Heart right ventricle (tissue), 16 donors: ENCODE measurements at places on chromosomes 3 and 15. TPM values are rescaled to one million over a fixed set of nuclear protein-coding genes. Genes with fewer than 3 reads are reported as not detected.

The HIGD2B gene
- polyA plus RNA-seq = not detected

The GP9 gene
- polyA plus RNA-seq = not detected

DNA sequence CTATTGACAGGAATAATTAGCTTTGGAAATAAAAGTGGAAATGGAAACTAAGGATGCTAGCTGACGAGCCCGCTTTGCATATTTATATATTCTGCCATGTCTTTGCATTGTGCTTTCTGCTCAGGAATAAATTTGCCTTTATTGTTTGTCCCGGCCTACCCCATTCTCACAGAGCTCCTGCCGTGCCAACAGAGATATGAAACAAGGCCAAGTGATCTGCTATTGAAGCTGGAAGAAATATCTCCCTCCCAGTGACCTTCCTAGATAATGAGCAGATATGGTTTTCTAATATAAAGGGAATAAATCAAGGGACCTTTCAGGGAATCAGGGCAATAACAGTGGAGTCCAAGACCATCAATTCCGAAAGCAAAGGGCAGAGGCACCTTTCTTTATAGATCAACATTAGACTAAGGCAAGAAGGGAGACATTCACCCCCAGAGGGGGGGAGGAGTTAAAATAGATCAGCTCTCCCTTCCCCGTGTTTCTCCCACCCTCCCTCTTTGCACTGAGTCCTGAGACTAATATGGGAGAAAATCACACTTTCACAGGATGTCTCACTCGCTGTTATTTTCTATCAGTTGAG is 664.6 kb downstream of the AGBL1 start:
- H3K4me3 ChIP-seq = no peak overlapping the region
- no peak for DNase-seq
- no peaks in the 10 kb centered on the region for H3K36me3 ChIP-seq
- no peaks in the 10 kb centered on the region for H3K4me1 ChIP-seq
- no peaks in the 10 kb centered on the region for H3K27me3 ChIP-seq

DNA sequence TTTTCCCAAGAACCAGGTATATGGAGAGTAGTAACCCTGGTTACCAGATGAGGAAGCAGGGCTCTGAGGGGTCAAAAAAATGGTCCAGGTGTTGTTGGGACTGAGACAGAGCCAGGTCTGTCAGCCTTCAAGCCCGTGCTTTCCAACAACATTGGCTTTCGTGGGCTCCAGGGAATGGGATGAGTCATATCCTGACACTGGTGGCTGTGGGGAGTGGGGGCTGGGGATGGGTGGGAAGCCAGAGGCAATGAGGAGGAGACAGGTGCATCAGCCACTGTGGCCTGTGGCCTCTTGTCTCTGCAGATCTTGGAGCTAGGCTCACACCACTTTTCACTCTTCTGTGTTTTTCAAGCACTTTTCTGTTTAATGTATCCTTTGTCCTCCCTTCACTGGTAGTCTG is 38.2 kb downstream of the CORO2B start:
- H3K36me3 ChIP-seq = no peaks in the 10 kb centered on the region
- H3K4me3 ChIP-seq = no peak overlapping the region
- H3K27me3 ChIP-seq = no peaks in the 10 kb centered on the region
- H3K27ac ChIP-seq = peak overlapping the region; percentile 13
- no peak for DNase-seq
- peaks cover 30% of the 10 kb centered on the region for H3K4me1 ChIP-seq

GRCh38 chr15:75620058-75620820 is 5.3 kb downstream of the SNUPN start:
- H3K27me3 ChIP-seq = no peaks in the 10 kb centered on the region
- peak overlapping the region; percentile 65 for H3K27ac ChIP-seq
- H3K4me1 ChIP-seq = peaks cover 26% of the 10 kb centered on the region
- H3K36me3 ChIP-seq = peaks cover 23% of the 10 kb centered on the region
